GF-D8 (cell line): ENCODE measurements at places on chromosomes 6 and 20.

- DNase-seq: no peak
These were observed 6.6 kb downstream of the HTR1B start for GRCh38 chr6:77456531-77457248.

GRCh38 chr6:144190593-144190992 is 40.3 kb downstream of the STX11 start:
- no peak for DNase-seq

DNA sequence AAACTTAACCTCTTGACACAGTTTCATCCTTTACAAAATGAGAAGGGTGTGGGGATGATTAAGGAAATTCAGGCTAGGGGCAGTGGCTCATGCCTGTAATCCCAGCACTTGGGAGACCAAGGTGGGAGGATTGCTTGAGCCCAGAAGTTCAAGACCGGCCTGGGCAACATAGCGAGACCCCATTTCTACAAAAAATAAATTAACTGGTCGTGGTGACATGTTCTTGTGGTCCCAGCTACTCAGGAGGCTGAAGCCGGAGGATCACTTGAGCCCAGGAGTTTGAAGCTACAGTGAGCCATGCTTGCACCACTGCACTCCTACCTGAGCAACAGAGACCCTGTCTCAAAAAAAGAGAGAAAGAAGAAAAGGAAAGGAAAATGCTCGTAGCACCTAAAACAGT is 9.0 kb downstream of the ZSWIM3 start:
- no peak for DNase-seq

- no peak for DNase-seq
These were observed 84.9 kb downstream of the EPB41L2 start for GRCh38 chr6:130978180-130978579.

DNA sequence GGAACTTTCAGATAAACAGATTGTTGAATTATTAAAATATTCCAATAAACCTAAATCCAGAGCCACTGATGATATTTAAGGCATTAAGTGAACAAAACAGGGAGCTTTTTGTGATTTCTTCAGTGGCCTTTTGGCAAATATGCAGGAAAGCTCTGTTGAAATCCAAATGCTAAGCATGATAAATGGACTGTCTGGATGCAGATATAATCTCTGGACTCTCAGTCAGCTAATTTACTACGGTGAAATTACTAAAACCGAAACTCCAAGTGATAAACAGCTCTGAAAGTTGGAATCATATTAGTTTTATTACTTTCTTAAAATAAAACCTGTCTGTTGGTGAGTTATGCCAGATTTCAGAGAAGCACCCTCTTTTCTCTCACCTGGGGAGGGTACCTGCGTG is 120.3 kb downstream of the IMPG1 start:
- no peak for DNase-seq

DNA sequence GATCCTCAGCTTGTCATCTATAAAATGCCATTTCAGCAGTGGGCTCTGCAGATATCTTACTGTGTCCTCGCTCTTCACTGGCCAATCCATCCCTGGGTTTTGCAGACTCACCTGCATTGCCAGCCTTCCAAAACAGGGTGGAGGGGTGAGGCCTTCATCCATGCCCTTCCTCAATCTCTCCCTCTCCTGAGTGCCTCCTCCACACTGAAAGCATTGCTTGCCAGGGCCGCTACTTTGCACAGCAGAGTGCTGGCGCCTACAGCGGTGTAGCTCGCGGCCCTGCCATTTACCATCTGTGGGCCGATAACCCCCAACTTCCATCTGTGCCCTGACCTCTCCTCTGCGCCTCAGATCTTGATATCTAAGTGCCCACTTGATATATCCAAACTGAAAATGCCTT is 29.4 kb downstream of the TM9SF4 start:
- DNase-seq: no peak

GRCh38 chr20:46154305-46154704 is 36.2 kb downstream of the CD40 start:
- DNase-seq: no peak

GRCh38 chr6:167826230-167826895 is 348 bp upstream of the AFDN start:
- no peak for DNase-seq

- DNase-seq: no peak
These were observed 87.4 kb downstream of the CD24 start for GRCh38 chr6:106886922-106887797.

GRCh38 chr6:13924949-13925881 is at the start of gene RNF182:
Gene RNF182 (plus strand): TSS chr6:13924952. CDS start chr6:13977120, 52,168 bp downstream.
- DNase-seq: no peak
